ENCODE measurements at places on chromosomes 2 and 18.

DNA sequence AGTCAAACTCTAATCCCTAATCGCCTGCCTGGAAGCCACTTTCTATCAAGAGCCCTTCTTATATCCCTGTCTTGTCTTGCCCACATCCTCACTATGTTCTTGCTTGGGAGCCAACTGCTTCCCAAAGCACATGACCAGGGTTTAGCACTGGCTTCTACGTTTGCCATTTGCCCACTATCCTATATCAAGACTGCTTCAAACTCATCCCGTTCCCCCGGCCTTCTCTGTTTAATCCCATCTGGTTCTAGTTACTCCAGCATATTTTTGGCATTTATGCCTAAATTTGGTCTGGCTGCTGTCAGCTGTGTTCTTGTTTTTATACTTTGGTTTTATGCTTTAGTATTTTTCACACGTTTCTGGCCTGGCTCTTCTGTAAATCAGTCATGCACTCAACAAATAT, 40.2 kb downstream of the POLR1A start:
- DNase-seq: no peak

DNA sequence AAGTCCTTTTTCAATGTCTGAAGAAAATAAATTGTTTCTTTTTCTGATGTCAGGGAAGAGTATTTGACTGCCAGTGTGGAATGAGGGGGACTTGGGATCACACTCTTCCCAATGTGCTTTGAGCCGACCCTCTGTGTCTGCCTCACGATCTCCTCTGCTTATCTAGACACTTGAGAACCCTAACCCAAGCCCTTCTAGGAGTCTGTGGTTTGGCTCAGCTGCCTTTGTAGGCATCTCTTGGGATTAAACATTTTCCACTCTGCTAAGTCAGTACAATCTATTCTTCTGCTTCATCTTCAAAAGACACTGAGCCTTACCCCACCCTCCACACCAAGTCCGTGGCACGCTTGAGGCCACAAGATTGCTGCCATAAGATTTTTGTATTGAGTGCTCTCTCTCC, 19.4 kb downstream of the FAM110C start:
- no peak for DNase-seq

DNA sequence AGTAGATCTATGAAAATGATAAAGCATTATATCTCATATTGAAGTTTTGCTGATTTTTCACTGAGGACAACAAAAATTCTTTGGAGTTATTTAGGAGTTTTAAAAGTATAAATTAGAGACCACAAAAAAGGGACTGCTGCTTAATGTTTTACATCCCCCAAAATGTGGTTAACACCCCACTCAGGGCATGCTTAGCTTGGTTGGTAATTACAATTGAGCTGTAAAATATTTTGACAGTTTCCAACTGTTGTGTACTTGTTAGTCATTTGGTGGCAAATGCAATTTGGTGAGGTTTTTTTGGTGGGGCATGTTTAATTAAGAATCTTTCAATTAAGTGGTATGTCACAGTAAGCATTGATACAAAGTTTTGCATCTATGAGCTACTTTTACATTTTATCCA, 137.3 kb upstream of the OTX1 start:
- no peak for DNase-seq

DNA sequence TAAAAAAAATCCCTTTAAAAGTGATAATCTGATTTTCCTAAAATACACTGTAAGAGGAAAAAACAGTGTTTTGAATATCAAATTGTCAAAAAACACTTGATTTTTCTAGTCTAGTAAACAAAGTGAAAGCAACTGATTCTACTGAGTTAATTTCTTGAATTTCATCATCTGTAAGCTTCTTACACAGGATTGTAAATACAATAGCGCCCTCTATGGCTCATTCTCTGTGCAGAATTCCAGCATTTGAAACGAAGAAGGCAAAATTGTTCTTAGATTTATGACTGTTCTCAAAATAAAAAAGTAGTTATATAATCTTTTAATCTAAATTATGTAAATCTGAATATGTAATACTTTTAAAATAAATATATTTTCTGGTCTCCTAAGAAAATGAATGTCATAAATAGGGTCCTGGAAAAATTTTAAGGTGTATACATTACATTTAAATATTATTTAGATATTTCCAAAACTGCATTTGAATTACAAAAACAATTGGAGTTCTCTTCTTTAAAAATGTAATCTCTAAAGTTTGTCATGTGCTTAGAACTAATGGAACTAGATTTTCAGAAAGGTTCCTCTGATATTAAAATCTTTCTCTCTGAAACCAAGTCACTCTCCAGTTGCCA, 176.9 kb upstream of the MC4R start:
- no peak for DNase-seq

DNA sequence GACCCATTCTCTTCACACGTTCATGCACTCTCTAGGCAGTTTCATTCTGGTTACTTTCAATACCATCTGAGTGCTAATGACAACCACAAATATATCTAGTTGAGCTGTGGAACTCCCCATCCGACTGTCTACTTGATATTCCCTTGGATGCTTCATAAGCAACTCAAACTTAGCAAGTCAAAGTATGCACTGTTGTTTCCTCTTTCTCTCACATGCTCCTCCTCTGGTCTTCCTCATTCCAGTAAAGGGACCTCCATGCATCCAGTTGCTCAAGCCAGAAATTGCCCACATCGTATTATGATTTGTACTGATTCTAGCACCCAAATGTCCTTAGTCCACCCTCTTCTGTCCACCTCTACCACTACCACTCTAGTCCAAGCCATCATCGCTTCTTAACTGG, 22.3 kb downstream of the SEMA4F start:
- no peak for DNase-seq

DNA sequence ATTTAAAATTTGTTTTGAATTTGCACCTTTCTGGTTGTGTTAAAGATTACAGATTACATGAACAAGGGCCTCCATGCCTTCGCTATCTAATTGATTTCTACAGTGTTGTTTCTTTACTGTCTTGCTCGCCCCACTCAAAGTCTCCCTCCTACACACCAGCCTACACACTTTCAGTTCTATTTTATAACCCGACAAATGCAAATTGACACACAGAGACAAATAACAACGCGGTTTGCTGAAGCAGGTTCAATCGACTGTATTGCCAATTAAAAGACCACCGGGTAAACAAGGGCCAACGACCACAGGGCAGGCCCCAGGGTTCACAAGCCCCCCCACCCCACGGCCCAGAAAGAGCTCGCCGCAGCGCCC, 869 bp downstream of the STARD7 start:
- DNase-seq: no peak
